ENCODE measurements at places on chromosomes 6 and 20.

DNA sequence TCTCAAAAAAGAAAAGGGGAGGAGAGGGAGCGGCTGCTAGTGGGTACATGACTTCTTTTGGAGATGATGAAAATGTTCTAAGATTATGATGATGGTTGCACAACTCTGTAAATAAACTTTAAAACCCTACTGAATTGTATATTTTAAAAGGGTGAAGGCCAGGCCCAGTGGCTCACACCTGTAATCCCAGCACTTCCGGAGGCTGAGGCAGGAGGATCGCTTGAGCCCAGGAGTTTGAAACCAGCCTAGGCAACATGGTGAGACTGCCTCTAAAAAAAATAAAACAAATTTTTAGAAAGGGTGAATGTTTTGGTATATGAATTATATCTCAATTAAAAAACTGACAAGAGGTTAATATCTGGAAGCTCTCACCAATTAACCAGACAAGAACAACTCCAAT lies 45.4 kb downstream of the BAK1 start:
- no peak for DNase-seq

- no peak for DNase-seq
Measured at GRCh38 chr20:50014570-50015562, 32.1 kb downstream of the SNAI1 start.

DNA sequence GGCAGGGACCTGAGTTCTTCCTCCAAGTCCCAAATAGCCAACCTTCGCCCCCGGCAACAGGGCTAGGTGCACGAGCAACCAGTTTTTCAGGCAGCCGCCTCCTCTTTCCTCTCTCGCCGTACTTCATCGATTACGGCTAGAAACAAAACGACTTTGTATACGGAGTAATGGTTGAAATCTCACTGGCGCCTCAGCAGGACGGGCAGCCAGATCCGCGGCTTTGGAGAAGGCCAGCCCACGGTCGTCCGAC lies 333 bp upstream of the SMIM13 start:
- DNase-seq: no peak

DNA sequence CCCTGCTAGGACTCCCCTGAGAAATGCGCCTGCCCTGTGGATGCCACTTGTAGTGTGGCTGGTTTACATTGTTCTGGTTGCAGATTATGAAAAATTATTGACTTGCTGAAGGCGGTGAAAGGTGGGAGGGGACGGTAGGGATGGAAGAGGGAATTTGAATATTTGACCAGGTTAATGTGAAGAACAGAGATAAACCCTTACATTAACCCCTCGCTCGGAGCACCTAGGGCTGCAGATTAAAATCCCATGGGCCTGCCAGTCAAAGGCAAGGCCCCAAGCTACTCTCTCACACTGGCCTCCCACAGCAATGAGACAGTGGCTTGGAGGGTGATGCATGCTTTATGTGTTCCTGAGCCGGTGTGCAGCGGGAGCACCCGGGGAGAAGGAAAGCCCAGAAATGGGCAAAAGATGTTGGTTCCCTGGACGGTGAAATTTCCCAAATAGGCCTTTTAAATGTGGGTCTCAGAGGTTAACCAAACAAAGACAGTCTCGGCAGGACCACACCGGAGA lies 2.5 kb downstream of the FOXF2 start:
- no peak for DNase-seq

DNA sequence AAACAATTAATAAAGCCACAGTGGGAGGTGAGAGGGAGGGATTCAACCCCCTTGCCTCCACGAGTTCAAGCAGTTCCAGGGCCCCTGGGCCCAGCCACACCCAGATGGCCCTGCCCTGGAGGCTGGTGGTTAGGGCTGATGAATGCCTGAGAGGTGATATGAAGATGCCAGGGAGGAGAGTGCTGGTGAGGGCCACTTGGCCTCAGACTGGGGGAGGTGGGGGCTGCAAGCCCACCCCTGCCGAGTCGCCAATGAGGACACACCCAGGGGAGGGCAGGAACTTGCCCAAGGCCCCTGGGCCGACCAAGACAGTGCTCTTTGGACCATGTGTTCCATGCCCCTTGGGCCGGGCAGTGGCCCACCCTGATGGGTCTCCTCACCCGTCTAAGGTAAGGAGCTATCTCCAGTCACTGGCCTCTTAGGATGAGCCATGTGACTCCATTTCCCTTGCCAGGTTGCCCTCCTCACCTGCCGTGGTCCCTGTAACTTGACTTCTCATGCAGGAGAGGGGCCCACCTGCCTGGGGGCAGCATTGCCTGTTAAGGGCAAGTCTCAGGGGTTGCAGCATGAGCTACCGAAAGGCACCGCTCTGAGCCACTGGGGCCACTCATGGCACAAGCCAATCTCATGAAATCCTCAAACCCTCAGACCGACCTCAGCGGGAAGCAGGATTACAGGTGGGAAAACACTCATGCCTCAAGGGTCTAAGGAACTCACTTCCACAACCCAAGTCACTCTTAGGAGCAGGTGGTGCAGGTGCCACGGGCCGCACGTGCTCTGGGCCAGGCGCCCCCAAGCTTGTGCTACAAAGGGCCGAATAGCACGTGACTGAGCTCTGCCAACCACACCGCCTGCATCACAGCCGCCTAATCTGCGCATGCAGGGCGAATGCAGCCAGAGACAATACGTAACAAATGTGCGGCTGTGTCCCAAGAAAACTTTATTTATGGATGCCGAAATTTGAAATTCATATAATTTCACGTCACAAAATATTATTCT lies 147.4 kb upstream of the MLN start:
- DNase-seq: no peak

DNA sequence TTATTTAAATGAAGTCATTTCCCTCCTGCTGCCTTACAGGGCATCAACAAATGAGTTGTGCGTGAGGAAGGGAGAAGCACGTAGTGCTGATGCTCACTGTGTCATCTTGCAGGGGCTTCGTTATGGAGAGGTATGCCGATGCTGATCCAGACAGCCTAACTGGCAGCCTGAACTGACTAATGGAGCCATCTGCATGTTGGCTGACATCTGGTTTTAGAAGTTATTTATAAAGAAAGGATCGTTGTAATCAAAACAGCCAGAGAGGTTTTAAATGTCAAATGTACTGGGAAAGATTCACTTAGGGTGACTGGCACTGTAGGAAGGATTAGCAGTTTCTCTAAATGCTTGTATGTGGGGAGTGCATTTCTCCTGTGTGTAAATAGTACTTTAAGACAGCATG lies 54.6 kb downstream of the FARS2 start:
- no peak for DNase-seq

DNA sequence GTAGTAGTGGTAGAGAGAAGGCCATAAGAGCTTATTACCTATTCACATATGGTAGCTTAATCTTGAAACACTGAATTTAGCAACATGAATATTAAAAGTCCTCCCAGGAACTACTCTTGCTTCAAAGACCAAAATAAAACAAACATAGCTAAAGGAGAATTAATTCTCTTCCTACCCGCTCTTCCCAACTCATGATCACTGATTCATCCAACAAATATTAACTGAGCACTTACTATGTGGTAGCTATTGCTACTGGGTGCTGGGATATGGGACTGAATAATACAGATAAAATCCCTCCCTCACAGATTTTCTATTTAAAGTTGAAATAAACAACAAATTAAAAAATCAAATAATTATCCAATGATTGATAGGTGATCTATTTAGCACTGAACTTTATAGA lies 287.1 kb downstream of the BTBD9 start:
- DNase-seq: no peak

DNA sequence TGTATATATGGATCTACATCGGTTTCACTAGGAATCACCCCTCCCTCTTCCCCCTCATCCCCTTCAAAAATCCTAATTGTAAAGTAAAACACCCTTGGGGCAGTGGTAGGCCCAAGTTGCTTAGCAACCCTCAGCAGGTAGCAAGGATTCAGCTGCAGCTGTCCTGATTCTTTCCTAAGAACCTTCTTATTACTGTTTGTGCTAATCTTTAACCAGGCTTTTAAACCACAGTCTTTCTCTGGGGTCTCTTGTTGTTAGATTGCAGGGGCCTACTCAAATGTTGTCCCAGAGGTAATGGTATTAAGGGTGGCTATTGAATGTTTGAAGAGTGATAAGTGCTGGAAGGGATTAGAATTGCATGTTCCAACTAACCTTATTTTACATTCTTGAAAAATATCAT lies 46.4 kb downstream of the PRL start:
- no peak for DNase-seq

DNA sequence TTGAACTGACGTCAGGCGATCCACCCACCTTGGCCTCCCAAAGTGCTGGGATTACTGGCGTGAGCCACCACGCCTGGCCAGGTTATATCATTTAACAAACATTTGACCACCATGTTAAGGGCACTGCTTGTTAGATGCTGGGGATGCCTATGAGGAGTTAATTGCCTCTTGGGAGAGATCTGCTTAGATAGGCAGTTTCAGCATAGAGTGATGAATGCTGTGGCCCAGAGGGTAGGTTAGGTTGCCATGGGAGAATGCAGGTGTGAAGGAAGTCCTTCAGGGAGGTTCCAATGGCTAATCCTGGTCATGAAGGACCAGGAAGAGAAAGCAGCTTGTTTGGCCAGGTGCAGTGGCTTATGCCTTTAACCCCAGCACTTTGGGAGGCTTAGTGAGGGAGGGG lies 17.0 kb downstream of the PHF20 start:
- no peak for DNase-seq

DNA sequence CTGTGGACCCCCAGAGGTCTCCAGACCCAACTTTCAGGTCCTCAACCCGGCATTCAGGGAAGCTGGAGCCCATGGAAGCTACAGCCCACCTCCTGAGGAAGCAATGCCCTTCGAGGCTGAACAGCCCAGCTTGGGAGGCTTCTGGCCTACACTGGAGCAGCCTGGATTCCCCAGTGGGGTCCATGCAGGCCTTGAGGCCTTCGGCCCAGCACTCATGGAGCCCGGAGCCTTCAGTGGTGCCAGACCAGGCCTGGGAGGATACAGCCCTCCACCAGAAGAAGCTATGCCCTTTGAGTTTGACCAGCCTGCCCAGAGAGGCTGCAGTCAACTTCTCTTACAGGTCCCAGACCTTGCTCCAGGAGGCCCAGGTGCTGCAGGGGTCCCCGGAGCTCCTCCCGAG lies 950 bp downstream of the GNAS start:
- DNase-seq: no peak

- DNase-seq: no peak
Measured at GRCh38 chr20:34479627-34480026, 36.6 kb upstream of the DYNLRB1 start.

DNA sequence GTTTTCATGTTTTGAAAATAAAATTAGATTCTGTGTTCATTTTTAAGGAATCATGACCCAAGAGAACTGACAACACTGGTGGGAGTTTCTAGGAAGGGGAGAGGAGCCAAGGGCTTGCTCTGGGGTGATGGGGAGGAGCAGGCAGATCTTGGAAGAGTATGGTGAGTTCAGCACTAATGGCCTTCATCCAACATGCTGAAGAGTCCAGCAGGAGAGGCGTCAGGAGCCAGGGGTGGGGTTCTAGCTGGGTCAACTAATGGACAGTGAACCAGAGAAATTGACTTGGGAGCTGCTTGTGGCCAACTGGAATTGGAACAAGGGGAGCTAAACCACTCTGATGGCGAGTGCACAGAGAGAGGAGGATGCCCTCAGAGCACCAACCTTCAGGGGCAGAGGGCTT lies 107.1 kb downstream of the MRPL14 start:
- no peak for DNase-seq

- no peak for DNase-seq
Measured at GRCh38 chr20:51766994-51767866, 960 bp downstream of the ATP9A start.

DNA sequence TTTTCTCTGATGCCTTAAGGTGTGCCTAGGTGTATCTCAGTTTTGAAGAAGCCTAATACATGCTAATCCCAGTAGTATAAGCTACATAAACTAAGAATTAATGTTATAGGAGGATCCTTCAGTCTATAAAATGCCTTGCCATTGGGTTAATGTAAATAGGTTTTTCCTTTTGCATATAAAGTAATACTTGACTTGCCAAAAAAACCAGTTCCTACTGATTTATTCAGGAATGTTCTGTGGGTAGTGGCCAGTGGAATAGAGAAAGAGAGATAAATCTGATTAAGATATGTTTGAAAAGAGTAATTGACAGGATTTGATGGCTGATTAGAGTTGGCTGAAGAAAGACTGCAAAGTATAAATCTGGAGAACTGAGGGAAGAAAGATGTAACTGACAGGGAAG lies 273.4 kb downstream of the ZFAND3 start:
- DNase-seq: no peak

DNA sequence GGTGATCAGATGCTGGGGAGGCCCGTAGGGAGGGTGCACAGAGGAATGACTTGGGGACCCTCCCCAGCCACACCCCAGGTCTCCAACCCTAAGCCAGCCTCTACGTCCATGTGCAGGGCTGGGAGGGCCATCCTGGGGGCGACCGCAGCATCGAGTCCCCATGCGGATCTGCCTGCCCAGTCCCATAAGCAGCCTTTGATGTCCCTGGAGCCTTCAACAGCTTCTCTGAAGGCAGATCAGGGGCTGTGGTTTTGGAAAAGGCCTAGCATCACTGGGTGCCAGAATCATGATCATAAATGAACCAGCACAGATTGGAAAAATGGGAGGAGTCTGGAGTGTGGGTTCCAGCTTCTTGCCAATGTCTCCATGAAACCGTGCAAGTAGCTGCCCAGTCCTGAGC lies 22.9 kb downstream of the TOX2 start:
- DNase-seq: no peak

- no peak for DNase-seq
Measured at GRCh38 chr6:168134560-168135201, 55.7 kb upstream of the FRMD1 start.

- no peak for DNase-seq
Measured at GRCh38 chr20:56348305-56348693, 10.5 kb upstream of the FAM210B start.

DNA sequence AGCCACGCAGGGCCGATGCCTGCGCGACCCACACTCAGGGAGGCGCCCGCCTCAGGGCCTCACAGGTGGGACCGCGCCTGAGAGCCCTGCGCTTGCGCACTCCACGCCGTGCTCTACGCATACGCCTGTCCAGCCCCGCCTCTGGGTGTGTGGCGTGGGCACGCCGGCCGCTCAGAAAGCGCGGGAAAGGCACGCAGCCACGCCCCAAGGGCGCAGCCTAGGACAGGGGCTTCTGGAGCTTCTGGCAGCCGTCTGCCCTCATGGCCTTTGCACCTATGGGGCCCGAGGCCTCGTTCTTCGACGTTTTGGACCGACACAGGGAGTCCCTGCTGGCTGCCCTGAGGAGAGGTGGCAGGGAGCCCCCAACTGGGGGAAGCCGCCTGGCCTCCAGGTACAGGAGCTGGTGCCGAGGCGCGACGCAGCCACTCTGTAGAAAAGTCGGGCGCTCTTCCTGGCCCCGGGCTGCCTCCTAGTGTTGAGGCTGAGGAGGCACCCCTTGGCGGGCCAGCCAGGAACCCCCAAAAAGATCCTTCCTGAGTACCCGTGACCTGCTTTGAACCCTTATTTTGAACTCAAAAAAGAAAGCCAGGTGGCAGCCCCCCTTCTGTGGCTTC lies at the start of gene SPO11:
TSS of gene SPO11 (plus strand) at position 196 of the 614 bp plus-strand sequence. CDS start at position 261, 65 bp downstream.
- DNase-seq: no peak

Measured in activated T-helper 1 cell treated with anti-CD3 and anti-CD28 coated beads, Interleukin-2, amount 50 U/mL, for 16 hours (primary cell).